ENCODE measurements at places on chromosomes 12 and 14.
A peak's percentile ranks its signal among the peaks of the same experiment; 100 is the strongest.

DNA sequence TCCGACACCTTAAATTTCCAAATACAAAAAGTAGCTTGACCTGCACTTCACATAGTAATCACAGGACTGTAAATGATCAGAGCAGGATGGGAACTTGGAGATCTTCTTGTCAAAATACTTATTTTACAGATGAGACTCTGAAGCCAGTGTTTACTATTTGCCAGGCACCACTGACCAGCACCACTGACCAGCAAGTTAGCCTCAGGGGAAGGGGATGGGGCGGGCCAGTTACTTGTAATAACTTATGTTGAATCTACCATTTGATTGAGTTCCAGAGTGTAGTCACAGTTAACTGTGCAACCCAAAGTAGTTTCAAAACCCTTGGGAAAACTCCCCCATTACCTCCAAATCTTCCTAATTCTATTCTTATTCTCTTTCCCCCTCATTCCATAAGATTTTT is 278.4 kb downstream of the PCNX1 start:
- no peak for DNase-seq

DNA sequence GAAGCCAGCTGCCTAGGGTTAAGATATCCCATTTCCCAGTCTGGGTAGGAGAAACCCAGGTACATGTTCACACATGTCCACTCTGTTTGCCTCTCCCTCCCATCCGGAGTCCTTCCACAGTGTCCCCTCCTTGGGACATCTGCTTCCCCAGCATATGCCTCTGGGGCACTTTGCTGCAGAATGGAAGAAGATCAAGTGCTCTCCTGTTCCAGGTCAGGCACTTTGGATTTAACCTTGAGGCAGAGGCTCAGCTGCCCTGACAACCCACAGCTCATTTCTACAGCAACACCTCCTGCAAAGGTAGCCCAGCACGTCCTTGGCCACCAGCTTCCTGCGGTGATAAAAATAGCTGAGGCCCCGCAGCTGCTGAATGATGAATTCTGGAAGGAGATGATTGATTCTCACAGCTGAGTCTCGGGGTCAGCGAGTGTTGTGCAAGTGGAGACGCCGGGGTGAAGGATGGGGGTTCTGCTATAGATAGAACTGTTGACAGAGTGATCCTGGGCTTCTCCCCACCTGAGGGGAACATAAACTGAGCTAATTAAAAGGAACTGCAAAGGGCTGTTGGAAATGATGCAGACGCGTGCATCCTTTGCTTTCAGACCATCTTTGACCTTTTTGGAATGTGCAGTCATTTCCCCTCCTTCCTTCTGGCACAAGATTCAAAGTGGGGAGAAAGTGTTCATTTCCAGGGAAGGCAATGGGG is 145.0 kb downstream of the SLC38A6 start:
- DNase-seq, result peak; percentile 21

DNA sequence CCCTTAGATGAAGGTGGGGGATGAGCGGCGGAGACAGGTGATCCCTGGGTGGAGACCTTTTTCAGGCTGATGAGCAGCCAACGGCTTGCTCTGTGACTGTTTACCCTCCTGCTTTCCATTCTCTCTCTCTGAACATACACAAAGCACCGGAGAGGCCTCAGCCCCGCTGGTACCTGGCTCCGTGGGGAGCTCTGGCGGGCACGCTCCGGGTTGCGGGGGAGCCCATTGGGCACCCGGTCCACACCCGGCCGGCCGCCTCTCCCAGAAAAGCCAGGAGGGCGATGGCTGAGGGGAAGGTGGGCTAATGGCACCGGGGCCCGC is 545 bp downstream of the SMARCC2 start:
- DNase-seq, result no peak

- no peak for DNase-seq
Observed at GRCh38 chr12:110742096-110742717, 484 bp downstream of the PPP1CC start.

DNA sequence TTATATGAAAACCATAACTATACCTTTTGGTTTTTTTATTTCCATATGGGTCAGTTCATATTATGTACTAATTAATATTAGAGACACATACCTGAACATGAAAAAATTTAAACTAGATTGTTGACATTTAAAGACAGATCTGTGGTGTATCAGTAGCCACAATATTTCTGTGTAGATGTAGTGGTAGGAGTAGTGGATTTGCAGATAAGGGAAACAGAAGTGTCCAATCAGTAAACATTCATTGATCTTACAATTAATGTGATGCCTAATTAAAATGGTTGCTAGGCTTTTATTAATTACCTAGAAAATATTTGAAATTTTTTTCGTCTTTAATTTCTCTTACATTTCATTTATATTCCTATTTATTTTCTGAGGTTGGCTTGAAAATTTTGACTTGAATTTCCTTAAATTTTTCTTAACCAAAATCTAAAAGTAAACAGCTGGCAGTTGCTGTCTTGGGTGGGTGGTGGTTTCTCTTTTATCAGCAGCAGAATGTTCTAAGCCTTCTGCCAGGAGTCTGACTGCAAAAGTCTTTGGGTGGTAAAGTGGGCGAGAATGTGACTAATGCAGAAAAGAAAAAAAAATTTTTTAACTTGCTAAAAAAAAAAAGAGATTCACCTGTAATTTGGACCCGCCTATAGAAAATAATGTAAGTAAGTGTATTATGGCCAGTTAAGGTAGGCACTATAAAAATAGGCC is 2.4 kb downstream of the FGFR1OP2 start:
- DNase-seq, result no peak

DNA sequence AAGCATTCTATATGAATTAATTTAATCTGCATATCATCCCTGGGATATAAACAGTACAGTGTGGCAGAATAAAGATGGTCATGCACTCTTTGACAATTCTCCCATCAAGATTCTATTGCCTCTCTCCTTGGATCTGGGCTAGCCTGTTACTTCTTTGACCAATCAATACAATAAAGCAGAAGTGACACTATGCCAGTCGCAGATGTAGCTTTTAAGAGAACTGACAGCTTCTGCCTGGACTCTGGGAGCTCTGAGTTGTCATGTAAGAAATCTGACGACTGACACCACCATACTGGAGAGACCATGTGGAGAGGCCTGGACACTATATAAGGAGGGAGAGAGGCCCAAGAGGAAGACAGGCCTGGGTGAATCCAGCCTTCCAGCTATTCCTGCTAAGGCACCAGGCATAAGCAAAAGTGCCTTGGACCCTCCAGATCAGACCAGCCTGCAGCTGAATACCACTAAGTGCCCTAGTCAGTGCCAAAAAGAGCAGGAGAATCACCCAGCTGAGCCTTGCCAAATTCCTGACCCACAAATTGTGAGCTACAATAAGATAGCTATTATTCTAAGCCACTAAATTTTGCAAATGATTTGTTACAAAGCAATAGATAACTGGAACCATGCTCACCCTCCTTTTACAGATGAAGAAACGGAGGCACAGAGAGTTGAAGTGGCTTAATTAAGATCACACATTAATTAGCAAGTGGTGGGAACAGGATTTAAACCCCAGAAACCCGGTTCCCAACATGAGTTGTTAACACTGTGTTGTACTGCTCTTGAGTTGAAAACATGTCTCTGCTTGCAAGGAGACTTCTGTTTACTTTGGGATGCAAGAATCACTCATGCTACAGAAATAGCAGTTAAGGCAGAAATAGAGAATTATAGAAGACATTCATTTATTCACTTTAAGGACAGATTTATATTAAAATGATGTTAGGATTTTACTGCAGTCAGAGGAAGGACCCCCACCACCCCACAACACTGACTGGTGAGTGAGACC is 84.6 kb downstream of the RIN3 start:
- DNase-seq, result no peak

- DNase-seq, result no peak
Observed at GRCh38 chr12:31246470-31246850, 79.5 kb downstream of the SINHCAF start.

DNA sequence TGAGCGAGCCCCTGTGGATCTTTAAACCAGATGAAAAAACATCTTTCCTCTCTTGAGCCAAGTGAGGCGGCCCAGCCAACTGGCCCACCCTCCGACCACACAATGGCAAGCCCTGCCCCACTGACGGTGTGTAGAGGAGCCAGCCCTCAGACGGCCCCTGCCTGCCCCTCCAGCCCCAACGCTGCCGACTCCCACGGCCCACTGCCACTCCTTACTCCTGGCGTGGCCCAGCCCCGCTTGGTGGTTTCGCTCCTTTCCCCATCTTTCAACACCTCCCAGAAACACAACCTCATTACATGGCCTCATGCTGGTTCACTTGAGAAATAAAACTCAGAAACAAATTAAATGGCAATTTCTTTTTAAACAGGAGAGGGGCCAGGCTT is 80.6 kb upstream of the DICER1 start:
- no peak for DNase-seq

- no peak for DNase-seq
Observed at GRCh38 chr14:98203421-98203820, 1068.6 kb downstream of the BCL11B start.

- DNase-seq, result no peak
Observed at GRCh38 chr14:67517083-67517482, 16.0 kb upstream of the PLEKHH1 start.

- DNase-seq, result no peak
Observed at GRCh38 chr12:32860192-32860591, 36.4 kb downstream of the PKP2 start.

DNA sequence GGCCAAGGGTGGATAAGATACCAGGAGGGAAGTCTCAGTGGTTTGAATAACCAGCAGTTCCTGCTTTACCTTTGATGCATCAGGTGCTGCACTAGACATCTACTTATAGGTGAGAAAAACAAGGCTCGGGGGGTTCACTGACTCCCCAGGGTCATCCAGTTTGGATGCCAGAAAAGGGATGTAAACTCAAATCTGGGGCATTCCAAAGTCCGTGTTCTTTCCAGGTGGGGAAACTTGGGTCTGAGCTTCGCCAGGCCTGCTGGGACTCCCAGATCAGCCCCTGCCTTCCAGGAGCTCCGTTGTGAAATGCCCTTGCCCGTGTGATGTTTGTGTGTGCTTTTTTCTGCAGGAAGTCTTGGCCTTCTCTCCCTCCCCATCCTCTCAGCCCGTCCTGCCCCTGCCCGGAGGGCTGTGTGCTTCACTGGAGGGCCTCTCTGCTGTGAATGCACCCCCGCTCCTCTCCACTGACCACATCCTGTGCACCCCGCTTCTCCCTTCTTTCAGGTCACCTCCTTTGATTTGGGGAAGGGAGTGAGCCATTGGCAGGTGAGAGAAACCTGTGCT is 42.1 kb downstream of the TSPAN9 start:
- DNase-seq, result no peak

DNA sequence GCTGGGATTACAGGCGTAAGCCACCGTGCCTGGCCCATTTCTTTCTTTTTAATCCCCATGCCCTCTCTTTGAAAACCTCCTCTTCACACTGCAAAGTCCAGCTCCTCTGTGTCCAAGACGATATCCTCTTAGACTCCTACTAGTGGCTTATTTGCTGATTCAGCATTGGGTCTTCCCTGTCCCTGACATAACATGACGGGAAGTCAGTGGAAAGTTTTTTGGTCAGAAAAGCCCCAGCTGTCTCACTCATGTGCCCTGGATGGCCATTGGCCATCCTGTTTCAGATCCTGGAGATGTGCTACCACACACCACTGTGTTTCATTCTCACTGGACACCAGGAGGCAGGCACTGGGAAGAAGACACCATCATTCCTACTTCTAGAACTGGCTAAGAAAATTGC is 102.6 kb upstream of the MED13L start:
- no peak for DNase-seq

DNA sequence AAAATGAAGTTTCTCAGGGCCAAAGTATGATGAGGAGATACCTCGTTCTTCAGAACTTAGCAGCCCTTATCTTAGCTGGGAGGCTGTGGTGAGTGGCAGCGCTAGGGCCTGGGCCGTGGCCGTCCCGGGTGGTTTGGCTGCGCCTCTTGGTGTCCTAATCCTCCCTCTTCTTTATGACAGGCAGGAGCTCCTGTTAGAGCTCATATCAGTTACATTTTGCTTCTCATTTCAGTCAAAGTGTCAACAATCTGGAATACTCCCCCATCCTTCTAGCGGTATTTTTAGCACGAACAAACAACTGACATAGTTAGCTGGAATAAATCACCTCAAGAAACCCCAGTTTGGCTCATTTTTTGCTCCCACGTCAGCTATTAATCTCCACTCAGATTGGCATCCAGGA is 188.8 kb downstream of the TTC7B start:
- no peak for DNase-seq

DNA sequence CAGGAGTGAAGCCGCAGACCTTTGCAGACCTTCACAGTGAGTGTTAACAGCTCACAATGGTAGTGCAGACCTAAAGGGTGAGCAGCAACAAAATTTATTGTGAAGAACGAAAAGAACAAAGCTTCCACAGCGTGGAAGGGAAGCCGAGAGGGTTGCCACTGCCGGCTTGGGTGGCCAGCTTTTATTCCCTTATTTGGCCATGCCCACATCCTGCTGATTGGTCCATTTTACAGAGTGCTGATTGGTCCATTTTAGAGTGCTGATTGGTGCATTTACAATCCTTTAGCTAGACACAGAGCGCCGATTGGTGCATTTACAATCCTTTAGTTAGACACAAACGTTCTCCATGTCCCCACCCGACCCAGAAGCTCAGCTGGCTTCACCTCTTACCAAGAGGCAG is 35.5 kb downstream of the MAPK1IP1L start:
- DNase-seq, result no peak

DNA sequence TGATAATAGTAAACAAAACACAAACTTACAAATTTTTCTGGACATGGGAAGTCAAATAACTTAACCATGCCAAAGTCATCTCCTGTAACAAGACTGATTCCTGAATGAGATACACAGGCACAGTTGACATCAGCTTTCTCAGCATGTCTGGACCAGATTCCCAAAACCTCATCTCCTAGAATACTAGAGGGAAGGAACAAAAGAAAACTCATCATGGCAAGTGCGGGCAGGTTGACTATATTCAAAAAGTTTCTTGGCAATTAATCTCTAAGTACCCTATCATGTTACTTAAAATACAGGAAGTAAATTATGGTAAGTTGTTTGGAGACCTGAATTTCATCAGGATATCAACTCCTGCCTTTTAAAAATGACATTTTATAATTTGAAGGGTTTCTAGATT is 53.9 kb downstream of the ZC3H14 start:
- no peak for DNase-seq

GRCh38 chr12:2683283-2684025 is 111.3 kb upstream of the FKBP4 start:
- DNase-seq, result no peak

DNA sequence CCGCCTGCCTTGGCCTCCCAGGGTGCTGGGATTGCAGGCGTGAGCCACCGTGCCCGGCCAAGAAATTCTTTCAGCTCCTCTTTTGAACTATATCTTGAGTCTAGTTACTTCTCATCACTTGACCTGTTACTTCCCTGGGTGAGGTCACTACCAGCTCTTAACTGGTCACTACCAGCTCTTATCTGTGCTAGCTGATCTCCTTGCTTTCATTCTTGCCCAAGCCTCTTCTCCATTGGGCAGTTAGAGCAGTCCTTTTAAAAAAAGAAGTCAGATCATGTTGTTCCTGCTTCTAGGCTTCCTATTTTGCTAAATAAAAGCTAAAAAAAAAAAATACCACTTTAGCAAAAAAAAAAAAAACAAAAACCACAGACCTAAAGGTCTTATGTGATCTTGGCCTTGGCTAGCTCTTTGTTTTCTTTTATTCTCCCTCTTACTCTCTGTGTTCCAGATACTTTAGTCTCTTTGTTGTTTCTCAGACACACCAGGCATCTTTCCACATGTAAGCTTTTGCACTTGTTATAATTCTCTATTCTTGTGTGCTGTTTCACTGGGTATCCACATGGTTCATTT is 63.5 kb downstream of the RAD51B start:
- no peak for DNase-seq
